ENCODE measurements at places on chromosomes 3 and 15.

DNA sequence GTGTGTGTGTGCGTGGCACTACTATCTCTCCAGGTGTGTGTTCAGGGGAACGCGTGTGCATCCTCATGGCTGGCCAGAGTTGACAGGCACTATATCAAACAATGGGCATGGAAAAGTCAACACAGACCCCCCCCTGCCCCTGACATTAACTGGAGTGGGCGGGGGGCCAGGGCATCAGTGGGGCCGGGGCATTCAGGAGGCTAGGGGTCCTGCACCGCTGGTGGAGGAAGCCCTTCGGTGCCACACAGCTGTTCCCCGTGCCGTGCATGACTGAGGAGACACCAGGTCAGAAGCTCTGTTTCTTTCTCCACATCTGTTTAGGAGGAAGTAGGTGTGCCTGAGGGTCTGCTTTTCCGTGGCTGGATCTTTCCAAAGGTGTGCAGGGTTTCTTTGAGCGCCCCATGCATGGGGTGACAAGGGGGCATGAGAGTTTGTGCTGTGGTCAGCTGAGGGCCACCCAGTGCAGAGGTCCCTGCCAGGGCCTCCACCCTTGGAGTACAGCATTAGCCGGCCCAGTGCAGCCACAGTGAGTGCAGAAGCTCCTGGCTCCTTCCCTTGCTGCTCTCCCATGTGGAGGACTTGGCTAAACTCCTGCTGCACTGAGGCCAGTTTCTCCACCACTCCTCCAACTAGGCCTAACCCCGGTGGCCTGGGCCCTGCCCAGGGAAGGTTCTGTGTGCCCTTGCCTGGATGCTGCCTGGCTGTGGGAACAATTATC, 7.5 kb downstream of the C3orf22 start:
- DNase-seq = no peak

GRCh38 chr15:60932051-60932915, 296.8 kb downstream of the RORA start:
- peak; percentile 99 for DNase-seq

- no peak for DNase-seq
Measured at GRCh38 chr3:190616637-190617036, 102.8 kb downstream of the IL1RAP start.

DNA sequence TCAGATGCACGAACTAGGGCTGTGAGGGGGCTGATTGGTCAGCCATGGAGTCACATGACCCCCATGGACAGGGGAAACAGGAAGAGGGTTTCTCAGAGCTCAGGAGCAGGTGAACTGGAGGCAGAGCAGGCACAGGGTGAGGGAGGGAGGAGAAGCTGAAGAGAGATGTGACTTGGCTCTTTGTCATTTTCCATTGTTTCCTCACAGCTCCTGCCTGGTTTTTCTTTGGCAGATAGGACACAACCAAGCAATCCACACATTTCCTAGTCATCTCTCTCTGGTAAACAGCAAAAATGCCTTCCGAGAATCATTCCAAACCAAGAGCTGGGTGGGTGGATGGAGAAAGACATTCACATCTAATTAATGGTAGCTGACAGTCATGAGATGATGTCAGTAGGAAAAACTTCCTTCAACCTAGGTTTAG, 43.4 kb upstream of the LMCD1 start:
- no peak for DNase-seq
